NCI-H2081 treated with DMSO at 0.1 percent for 48 hours (cell line): ENCODE measurements at places on chromosomes 16 and 17.

- no peak for DNase-seq
Measured at GRCh38 chr16:49588729-49589384, 215.3 kb downstream of the C16orf78 start.

GRCh38 chr17:10119203-10120108 is 79.0 kb downstream of the GAS7 start:
- DNase-seq, result no peak

DNA sequence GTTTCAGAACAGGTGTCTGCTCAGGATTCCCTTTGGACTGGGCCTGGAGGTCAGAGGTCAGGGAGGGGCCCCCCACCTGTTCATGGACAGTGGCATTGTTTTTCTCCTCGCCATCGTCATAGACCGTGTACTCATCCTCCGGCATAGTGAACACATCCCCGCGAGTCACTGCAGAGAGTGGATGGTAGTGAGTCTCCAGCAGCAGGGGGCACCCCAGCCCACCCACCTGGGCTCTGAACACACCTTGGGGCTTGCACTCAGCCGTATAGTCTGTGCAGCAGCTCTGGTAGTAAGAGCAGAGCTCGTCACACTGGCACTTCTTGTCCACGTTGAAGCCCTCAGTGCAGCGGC is 448 bp downstream of the VTN start:
- no peak for DNase-seq

GRCh38 chr17:75390982-75391381 is 14.5 kb downstream of the GRB2 start:
- no peak for DNase-seq

DNA sequence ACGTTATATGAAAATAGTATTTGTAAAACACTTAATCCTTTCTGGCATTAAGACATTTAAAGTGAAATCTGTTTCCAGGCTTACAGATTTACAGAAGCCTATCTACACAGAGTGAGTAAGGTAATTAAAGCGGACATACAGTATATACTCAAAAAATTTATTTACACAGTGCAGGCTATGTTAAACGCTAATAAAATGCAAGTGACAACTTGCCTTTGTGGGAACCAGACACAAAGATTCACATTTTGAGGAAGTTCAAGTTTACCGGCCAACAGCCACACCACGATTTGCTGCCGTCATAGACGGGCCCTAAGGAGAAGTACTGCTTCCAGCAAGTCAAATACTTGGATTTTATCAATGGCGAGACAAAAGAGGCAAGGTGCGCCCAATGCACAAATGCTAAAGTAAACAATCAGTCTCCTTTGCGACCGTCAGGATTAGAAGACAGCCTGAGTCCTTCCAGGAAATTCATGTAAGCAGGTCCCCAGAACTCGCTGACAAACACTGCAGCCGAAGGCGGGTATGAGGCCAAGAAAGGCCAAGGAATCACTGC is 801 bp downstream of the VPS35 start:
- DNase-seq, result no peak
